ENCODE measurements at places on chromosomes 1 and 21.

- DNase-seq, result no peak
Measured at GRCh38 chr1:54545916-54546635, 2.0 kb upstream of the ACOT11 start.

GRCh38 chr1:77739235-77739634 lies 20.4 kb downstream of the USP33 start:
- DNase-seq, result no peak

DNA sequence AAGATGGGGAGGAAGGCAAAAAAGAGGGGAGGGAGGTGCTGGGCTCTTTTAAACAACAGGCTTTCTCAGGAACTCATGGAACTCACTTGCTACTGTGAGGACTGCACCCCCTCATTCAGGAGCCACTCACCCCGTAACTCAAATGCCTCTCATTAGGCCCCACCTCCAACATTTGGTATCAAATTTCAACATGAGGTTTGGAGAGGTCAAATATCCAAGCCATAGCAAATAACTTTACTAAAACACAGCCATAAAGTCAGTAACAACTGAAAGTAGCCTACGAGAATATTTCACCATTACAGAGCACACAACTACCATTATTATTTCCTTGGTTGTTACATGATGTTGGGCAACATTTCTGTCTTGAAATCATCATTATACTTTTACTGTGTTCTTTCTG lies 13.1 kb upstream of the DMRTB1 start:
- DNase-seq, result no peak

GRCh38 chr21:28431022-28431421 lies 561.7 kb downstream of the LTN1 start:
- DNase-seq, result no peak
